Muscle of arm (tissue), 14 donors: ENCODE measurements at places on chromosomes 12 and 14.

DNA sequence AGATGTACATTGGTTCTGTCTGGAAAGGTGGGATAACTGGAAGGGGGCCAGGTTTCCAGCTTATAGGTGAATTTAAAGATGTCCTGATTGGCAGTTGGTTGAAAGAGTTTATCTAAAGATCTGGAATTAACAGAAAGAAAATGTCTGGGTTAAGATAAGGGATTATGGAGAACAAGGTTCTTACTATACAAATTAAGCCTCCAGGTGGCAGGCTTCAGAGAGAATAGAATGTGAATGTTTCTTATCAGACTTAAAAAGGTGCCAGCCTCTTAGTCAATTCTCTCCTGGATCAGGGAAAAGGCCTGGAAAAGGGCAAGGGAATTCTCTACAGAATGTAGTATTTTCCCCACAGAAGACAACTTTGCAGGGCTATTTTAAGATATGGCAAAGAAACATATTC is 53.1 kb downstream of the CNTN1 start:
- no peak for DNase-seq

DNA sequence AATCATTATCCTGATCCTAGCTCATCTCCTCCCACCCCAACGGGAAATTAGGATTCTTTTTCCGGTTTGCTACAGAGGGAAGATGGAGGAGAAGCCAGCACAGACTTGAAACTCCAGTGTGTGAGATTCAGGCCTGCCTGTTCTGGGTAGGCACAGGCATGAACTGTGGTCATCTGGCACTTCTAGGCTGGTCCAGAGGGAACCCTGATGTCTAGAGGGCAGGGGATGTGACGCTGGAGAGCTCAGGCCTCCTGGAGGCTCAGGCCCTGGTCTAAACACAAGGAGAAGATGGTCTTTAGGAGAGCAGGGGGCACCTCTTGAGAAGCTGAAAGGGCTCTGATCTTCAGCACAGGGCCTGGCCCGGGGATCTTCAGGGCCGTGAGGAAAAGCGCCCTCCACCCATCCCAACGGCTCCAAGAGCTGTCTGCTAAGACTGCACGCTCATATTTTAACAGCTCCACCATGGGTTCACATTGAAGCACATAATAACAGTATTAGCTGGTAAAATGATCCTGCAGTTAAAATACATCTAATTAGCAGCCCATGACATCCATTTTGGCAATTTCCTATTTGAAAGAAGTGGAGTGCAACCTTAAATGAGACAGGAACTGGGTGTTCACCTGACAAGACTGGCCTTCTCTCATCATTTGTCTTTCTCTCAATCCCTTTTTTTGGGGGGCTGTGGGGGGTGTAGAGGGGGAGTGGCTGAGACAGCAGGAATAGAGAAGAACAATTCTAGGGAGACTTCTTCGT is 35.4 kb downstream of the BCL11B start:
- no peak for DNase-seq

- DNase-seq = no peak
Observed at GRCh38 chr14:74875941-74876913, at the start of gene PROX2. Gene PROX2, minus strand, starts transcription at chr14:74876145. Its CDS starts 12,311 bp downstream, at chr14:74863834.

- no peak for DNase-seq
Observed at GRCh38 chr12:121468499-121468801, 68.5 kb downstream of the RNF34 start.

- no peak for DNase-seq
Observed at GRCh38 chr12:47033081-47033480, 46.3 kb upstream of the PCED1B start.

- DNase-seq = no peak
Observed at GRCh38 chr12:22048351-22049041, 2.5 kb downstream of the CMAS start.

DNA sequence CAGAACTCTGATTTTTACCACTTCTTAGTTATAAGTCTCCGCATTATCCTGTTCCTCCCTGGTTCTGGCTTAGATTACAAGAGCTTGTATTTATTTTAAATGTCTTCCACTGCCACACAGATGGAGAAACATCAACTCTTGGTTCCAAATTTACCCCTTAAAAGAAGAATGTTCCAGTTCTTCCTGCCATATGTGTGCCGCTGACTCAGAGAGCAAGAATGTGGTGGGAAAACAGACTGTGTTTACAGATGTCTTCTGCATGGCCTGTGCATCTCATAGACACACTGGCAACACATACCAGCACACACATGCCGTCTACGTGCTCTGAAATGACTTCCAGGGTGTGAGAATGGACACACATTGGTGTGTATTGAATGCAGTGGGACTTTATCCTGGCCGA is 383.0 kb downstream of the LRIG3 start:
- DNase-seq = no peak

- no peak for DNase-seq
Observed at GRCh38 chr14:94935706-94936300, 165.9 kb upstream of the GSC start.

- no peak for DNase-seq
Observed at GRCh38 chr12:72734581-72734980, 462.4 kb downstream of the TRHDE start.

DNA sequence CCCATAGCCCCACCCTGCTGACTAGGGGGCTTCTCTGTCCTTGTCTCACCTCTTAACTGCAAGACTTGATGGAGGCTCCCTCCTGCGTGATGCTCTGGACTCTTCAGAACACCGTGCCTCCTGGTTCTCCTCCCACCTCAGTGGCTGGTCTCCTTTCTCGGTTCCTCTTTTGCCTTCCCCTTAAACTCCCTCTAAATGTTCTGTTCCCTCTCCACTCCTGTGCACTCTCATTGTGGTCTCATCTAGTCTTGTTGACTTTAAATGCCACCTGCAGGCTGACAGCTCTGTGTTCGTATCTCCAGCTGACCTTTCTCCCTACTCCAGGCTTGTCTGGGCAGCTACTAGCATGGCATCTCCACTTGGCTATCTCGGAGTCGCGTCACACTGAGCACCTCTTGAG is 28.3 kb downstream of the DYNC1H1 start:
- DNase-seq = no peak

DNA sequence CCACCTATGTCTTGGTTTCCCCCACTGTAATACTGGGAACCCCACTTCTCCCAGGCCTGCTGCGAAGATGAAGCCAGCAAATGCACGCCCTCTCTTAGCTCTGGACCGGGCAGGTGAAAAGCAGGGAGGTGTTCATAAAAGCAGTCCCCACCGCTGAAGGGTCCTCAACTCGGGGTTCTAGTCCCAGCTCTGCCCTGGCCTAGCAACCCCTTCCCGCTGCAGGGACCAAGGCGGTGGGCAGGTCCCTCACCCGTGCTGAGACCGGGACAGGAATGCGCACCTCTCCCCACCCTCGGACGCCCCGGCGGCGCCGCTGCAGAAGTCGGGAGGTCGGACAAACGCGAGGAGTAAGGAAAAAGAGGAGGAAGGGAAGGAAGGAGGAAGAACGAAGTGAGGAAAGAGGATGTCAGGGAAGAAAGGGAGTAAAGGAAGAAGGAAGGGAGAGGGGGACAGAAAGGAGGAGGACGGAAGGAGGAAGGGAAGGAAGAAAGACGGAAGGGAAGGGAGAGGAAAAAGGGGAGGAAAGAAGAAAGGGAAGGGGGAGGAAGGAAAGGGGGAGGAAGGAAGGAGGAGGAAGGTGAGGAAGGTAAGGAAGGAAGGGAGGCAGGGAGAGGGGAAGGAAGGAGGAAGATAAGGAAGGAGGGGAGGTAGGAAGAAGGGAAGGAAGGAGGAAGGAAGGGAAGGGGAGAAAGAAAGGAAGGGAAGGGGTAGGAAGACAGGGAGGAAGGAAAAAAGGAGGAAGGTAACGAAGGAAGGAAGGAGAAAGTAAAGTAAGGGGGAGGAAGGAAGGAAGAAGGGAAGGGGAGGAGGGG is 701 bp downstream of the SPRING1 start:
- no peak for DNase-seq

- no peak for DNase-seq
Observed at GRCh38 chr12:77734214-77734883, 96.3 kb upstream of the NAV3 start.

DNA sequence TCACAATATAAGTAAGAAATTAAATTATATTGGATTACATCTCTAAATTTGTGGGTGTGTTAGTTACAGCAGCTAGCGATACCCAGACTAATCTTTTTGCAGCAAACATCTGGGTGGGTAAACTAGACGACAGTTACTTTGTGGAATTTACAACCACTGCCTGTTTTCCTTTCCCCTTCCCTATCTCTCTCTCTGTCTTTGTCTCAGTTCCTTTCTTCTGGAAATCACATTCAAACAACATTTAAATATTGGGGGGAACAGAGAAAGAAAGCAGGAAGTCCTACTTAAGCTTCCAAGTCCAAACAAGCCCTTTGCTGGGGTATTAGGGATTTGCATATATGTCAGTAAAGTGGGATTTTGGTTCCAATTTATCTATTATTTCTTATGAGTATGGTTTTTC is 97.6 kb downstream of the WIF1 start:
- DNase-seq = no peak

DNA sequence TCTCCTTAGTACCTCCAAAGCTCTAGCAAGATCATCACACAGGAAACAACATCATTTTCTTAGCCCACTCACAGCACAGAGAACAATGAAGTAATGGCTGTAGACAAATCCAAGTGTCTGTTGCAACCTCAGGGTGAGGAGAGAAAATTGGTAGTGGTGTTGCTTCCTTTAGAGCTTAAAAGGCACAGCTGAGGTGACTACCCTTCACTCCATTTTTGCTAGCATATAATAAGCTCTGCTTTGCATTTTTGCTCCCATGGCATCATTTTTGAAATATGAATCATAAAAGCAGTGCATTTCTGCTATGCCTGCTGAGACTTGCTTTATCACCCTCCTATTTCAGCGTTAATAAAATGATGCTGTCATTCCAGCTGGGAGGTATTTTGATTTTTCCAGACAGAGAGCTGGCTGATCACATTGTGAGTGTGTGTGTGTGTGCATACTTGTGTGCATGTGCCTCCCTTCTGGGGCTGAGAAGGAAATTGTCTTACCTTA is 18.5 kb upstream of the PCNX1 start:
- no peak for DNase-seq

DNA sequence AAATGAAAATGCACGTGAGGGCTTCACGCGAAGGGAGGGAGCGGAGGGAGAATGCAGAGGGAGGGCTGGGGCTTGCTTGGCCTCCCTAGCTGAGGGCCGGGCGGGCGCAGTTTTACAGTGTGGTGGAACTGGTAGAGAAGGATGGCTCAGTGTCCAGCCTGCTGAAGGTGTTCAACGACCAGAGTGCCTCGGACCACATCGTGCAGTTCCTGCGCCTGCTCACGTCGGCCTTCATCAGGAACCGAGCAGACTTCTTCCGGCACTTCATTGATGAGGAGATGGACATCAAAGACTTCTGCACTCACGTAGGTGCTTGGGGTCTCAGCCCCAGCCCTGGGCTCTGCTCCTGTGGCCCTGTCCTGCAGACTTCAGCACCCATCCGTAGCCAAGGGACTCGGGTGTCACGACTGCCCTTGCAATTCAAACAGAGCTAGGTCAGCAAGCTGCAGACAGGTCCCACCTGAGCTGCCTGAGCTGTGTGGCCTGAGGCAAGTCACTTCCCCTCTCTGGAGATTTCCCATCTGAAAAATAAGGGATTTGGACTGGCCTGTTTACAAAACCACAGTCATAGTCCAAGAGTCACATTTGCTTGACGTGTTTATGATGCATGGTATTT is 18.4 kb downstream of the OTUB2 start:
- DNase-seq = no peak

DNA sequence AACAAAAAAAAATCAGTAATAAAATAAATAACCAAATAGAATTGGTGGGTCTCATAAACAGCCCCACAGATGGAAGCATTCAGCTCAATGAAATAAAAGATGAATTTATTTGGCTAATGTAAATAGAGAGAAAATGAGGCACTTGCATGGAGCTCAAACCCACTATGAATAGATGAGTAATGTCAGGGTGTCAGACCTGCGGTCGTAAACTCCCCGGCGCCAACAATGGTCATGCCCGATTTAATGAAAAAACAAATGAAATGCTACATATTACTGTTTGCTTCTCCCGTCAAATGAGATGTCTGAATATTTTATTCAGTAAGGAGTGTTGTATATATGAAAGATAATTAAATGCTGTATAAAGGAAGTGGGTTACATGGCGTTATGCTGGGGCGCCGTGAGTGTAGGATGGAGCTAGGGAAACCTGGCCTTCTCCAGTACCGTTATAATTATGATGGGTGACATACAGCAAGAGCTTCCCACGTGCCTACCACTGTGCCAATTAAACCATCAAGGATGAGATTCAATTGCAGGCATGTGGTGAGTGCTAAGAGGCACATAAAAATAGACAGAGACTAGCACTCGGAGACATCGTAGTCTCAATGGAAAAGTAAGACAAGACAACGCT is 648.1 kb downstream of the BCL11B start:
- DNase-seq = no peak
